ENCODE measurements at places on chromosomes 13 and 19.
A peak's percentile ranks its signal among the peaks of the same experiment; 100 is the strongest.

- peak; percentile 51 for DNase-seq
These were observed 13.9 kb upstream of the CACNG6 start for GRCh38 chr19:53977429-53977990.

GRCh38 chr13:38879278-38879677 lies 111.4 kb downstream of the STOML3 start:
- no peak for DNase-seq

- DNase-seq: no peak
These were observed 67.5 kb upstream of the POSTN start for GRCh38 chr13:37666036-37666435.

GRCh38 chr13:98730441-98730840 lies 22.0 kb downstream of the SLC15A1 start:
- DNase-seq: no peak

DNA sequence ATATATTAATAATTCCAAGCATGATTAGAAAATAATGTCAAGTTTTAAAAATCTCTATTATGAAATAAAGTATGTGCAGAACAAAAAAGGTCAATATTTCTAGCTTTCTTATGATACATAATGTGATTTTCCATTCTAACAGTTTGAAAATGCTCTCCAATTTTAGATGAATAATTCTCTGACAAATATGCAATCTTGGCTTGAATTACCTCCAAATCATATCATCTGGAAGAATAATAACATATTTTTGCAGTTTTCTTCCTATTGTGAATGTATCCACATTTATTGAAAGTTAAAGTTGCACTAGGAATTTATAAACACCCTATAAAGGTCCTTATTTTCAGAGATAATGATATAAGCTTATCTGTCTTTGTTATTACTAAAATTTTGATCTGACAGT lies 548.5 kb upstream of the SLC10A2 start:
- DNase-seq: no peak

GRCh38 chr13:31367410-31367809 lies 167.6 kb downstream of the B3GLCT start:
- DNase-seq: no peak

GRCh38 chr13:93700115-93700514 lies 473.5 kb downstream of the GPC6 start:
- DNase-seq: no peak

GRCh38 chr19:46367426-46367825 lies 20.5 kb downstream of the PPP5C start:
- no peak for DNase-seq

DNA sequence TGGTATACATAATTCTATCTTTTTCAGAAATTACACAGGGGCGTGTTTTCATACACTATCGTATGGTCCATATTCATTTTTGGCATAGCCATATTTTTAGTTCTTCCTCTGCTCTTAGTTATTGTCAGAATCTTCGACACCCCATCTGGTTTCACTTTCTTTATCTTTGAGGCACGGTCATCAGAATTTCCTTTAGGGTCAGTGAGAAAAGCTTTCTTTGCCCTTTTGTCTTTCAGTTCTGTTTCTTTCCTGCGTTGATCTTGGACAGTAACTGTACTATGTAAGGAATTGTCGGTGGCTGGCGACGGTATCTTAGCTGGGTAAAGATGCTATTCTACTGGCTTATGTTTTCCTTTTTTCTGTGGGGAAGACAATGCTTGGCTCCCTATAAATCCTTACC lies 10.6 kb upstream of the KIR2DL4 start:
- no peak for DNase-seq

DNA sequence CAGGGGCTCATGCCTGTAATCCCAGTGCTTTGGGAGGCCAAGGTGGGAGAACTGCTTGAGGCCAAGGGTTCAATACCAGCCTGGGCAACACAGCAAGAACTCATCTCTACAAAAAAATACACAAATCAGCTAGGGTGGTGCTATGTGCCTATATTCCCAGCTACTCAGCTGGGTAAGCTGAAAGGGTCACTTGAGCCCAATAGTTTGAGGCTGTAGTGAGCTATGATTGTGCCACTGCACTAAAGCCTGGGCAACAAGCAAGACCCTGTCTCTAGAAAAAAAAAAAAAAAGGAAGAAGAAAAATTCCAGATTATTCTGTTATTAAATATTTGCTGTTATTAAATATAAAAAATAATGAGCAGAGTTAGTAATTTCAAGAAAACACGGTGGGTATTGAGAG lies 131.1 kb downstream of the RGCC start:
- no peak for DNase-seq

GRCh38 chr19:19475015-19475765 lies 40.2 kb downstream of the TSSK6 start:
- no peak for DNase-seq

DNA sequence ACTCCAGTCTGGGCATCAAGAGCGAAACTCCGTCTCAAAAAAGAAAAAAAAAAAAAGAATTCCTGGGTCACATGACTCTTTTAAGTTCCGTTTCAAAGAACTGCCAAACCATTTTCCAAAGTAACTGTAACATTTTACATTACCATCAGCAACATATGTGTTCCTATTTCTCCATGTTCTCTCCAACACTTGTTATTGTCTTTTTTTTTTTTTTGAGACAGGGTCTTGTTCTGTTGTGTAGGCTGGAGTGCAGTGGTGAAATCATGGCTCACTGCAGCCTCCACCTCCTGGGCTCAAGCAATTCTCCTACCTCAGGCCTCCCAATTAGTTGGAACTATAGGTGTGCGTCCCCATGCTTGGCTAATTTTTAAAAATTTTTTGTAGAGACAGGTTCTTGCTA lies 6.5 kb downstream of the LGALS7B start:
- no peak for DNase-seq

DNA sequence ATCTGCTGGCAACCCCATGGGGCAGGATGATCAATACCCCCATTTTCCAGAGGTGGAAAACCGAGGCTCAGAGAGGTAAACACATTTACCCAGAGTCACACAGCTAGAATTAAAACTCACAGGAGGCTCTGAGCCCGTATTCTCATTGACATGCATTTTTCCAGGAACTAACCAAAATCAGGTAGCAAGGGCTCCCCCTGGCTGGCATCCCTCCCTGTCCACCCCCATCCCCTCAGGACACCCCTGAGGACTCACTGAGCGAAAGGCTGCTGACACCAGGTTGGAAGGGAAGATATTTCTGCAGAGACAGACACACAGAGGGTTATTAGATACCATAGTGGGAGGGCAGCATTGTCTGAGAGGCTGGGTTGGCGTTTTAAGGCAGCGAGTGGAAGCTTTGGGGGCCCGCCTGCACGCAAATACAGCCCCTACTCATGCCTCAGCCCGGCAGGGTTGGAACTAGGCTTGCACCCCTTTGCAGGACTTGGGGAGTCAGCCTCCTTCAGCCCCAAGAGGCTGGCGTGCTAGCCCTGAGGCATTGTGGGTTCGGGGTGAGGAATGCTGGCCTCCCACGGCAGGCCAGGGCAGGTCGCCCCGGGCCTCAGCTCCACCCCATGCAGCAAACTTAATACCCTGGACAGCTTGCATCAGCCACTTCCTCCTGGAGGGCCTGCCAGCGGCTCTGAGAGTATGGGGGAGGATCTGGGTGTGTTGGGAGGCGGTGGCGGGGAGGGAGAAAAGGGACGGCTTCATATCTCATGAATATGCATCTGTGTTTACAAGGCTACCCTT lies 3.9 kb downstream of the SLC1A5 start:
- DNase-seq: peak; percentile 12

DNA sequence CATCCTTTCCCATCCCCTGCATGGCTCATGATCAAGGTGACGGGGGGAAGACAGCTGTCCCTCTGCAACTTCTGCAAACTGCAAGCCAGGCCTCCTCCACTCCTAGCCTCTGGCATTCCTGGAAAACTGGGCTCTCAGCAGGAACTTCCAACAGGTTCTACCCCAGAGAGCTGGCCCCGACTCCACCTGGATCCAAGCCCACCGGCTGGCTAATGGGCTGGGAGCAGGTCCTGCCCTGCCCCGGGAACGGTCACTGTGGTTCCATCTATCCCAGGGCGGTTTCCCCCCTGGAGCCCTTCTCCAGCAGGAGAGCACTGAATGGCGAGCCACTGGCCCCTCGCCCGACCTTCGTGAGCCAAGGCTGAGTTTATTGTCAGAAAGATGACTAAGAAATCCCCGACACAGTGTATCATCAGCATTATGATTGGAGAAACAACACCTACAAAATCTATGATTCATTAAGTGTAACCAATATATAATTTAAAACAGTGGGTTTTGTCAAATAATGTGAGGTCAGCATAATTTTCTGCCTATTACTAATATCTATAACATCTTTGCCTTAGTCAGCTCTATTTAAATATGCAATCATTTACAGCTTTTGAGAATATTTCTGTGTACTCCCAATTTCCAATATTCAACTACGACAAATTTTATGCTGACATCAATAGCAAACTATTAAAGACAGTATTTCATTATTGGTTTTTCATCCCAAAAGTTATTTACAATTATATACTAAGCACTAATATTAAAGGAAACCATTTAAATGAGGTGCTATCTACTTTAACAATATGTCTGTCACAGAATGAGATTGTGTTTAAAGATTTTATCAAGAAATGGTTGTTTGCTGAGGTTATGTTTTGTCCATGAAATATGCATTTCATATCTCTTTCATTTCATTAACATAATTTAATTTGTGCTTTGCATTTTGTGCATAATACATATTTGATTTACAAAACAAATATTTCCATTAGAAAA lies 133.0 kb downstream of the URI1 start:
- no peak for DNase-seq

Data from T-helper 9 cell (primary cell).